ENCODE measurements at places on chromosomes 4 and X.

GRCh38 chrX:79081895-79082512, 62.5 kb upstream of the GPR174 start:
- DNase-seq, result peak; percentile 65

- DNase-seq, result no peak
These were observed 267.2 kb downstream of the MAPK10 start for GRCh38 chr4:86092684-86093083.

DNA sequence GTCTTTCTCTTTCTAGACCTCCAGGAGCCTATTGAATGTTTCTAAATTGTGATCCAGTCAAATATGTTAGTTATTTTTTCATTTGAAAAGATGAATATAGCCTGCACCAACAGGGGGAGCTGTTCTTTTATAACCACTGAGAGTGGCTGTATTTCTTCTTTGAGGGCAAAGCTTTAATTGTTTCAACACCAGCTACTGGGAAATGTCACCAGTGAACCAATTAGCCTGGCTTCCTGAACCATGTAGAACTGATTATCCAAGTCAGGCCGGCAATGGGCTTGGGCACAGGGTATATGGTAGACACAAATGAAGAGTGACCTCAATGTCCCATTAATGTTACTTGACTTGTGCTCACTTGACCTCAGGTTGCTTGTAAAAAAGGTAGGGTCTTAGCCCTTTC, 4.8 kb upstream of the DAPP1 start:
- no peak for DNase-seq

DNA sequence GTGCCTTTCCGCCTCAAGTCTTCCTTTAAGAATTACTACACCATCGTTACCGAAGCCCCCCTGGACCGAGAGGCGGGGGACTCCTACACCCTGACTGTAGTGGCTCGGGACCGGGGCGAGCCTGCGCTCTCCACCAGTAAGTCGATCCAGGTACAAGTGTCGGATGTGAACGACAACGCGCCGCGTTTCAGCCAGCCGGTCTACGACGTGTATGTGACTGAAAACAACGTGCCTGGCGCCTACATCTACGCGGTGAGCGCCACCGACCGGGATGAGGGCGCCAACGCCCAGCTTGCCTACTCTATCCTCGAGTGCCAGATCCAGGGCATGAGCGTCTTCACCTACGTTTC, 2.2 kb downstream of the PCDH10 start:
- DNase-seq, result peak; percentile 76

DNA sequence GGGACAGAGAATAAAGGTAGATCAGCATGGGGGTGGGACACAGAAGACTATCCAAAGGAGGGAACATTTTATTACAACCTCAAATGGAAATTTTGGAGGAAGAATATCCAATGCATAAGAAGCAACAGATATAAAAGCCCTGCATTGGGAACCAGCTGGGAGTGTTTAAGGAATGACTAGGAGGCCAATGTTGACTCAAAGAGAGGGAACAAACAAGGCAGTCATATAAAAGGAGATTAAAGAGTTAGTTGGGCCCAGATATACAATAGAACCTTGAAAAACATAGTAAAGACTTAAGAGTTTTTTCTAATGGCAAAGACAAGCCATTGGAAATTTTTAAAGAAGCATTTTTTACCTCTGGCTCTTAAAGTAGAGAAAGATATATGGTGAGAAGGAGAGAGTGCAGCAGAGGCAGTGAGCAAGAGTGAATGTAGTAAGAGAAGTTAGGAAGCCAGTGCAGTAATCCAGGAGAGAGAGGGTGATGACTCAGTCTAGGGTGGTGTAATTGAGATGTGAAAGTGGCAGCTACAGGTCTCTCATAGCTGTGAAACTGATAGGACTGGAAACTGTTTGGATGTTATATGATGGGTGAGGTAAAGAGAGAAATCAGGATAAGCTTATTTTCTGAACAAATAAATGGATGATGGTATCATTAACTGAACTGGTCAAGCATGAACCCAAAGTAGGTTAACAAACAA, 182.2 kb upstream of the ATOH1 start:
- no peak for DNase-seq

- no peak for DNase-seq
These were observed 902.8 kb upstream of the NDST4 start for GRCh38 chr4:116016201-116016600.

DNA sequence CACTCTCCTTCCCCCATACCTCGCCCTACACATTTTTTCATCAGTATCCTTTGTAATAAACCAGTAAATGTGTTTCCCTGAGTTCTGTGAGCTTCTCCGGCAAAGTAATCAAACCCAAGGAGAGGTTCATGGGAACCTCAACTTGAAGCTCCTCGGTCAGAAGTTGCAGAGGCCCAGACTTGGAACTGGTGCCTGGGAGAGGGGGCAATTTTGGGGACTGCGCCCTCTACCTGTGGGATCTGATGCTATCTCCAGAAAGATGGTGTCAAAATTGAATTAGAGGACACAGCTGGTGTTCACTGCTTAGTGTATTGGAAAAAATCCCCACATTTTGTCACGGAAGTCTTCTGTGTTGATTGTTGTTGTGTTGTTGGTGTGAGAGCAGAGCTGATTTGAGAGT, 70.6 kb downstream of the ATP11C start:
- no peak for DNase-seq

DNA sequence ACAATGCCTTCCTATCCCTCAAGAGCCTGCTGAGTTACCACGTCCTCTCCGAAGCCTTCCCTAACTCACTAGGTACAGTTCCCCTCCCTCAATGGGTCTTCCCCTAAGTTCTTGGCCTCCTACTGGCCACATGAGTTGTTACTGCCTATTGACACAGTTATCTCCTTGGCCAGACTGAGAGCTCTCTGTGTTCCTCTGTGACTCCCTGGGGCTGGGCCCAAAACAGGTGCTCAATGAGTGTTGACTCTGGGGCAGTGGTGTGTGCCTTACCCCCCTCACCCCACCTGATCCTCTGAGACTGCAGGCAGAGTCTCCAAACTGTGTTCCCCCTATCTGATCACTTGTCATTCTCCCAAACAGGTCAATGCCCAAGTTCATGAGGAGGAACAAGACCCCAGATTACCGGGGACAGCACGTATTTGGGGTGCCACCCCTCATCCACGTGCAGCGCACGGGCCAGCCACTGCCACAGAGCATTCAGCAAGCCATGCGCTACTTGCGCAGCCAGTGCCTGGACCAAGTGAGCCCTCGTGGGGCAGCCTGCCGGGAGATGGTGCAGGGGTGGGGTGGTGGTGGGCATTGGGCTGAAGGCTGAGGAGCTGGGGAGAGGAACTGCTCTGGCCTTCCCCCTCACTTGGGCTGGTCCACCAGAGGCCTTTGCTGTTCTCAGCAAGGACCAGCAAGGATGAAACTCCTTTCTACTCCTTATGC, 72.6 kb downstream of the STARD8 start:
- DNase-seq, result no peak

DNA sequence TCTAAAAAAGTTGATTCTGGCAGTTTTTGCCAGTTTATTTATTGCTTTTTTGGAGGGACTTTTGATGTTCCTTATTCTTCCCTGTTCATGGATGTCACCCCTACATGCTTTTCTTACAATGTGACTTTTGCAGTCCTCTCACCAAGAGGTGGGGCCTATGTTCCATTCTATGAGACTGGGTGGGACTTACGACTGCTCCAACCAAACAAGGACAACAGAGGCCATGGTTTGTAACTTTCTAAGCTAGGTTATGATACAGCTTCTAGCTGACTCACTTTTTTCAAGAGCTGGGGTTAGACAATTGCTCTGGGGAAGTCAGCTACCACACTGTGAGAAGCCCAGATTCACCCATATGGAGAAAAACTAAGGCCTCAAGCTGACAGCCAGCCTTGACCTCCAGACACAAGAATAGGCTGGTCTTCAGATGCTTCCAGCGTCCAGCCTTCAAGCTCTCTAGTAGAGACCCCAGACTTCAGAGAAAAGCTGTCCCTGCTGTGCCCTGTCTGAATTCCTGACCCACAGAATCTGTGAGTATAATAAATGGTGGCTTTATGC, 39.5 kb downstream of the ENOPH1 start:
- DNase-seq, result peak; percentile 22

GRCh38 chr4:56080384-56080783, 131.6 kb downstream of the CEP135 start:
- DNase-seq, result no peak

- DNase-seq, result peak; percentile 59
These were observed 11.0 kb downstream of the BCOR start for GRCh38 chrX:40086569-40087335.

DNA sequence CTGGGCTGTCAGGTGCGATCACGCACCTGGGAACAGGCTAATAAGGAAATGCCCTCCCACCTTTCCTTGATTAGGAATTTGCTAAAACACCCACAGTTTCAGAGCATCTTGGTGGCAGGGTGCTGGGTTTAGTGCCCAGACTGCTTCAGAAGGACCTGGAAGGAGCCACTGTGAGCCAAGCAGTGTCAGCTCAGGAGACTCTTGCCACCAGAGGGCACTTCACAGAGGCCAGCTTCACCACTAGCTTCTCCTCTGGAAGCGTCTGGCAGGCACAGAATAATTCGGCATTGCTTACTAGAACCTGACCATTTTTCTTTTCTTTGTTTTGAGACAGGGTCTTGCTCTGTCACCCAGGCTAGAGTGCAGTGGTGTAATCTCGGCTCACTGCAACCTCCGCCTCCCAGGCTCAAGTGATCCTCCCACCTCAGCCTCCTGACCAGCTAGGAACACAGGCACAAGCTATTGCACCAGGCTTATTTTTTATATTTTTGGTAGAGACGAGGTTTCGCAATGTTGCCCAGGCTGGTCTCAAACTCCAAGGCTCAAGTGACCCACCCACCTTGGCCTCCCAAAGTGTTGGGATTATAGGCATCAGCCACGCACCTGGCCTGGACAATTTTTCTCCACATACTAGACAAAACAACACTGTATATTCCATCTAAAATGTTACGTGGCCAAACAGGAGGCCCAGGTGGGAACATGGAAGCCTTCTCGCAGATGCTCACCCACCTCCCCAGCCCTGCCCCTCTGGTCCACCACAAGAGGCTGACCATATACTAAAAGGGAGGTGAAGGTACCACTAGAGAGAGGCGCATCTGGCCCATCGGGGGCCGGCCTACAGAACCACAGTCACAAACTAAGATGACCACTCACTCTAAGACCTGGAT, 14.1 kb downstream of the NOP14 start:
- no peak for DNase-seq

GRCh38 chrX:68848189-68848940, 19.5 kb downstream of the EFNB1 start:
- DNase-seq, result no peak

DNA sequence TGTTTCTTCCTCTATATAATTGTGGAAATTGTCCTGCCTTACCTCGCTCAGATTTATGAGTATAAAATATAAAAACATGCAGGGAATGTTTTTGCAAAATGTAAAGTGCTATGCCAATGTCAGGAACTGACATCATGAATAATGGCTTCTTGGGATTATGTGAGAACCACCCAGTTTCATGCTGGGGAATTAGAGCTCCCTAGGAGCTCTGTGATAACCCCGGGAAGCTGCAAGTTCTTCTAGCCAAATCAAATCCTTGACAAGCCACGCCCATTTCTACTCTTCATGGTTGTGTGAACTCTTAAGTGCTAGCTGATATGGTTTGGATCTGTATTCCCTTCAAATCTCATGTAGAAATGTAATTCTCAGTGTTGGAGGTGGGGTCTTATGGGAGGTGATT, 85.9 kb upstream of the PAK3 start:
- DNase-seq, result no peak

- DNase-seq, result no peak
These were observed 68.1 kb downstream of the APBB2 start for GRCh38 chr4:41146196-41146595.

DNA sequence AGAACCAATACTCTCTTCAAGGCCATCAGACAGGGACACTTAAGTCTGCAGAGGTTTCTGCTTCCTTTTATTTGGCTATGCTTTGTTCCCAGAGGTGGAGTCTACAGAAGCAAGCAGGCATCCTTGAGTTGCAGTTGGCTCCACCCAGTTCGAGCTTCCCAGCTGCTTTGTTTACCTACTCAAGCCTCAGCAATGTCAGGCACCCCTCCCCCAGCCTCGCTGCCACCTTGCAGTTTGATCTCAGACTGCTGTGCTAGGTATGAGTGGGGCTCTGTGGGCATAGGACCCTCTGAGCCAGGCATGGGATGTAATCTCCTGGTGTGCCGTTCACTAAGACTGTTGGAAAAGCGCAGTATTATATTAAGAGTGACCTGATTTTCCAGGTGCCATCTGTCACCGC, 12.6 kb upstream of the UGT2B15 start:
- no peak for DNase-seq

DNA sequence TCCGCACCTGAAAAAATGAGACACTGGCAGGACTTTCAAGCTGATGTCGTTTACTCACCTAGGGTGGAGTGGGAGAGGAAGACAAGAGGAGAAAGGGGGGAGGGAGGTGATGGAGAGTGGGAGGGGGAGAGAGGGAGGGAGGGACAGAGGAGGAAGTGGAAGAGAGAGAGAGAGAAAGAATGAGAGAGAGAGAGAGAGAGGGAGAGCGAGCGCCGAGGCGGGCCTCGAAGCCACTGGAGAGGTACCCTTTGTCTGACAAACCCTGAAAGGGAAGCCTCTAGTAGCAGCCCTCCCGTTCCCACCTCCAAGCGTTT, 296 bp upstream of the ADGRL3 start:
- DNase-seq, result no peak

- DNase-seq, result no peak
These were observed 570 bp upstream of the RNF128 start for GRCh38 chrX:106725931-106726330.

DNA sequence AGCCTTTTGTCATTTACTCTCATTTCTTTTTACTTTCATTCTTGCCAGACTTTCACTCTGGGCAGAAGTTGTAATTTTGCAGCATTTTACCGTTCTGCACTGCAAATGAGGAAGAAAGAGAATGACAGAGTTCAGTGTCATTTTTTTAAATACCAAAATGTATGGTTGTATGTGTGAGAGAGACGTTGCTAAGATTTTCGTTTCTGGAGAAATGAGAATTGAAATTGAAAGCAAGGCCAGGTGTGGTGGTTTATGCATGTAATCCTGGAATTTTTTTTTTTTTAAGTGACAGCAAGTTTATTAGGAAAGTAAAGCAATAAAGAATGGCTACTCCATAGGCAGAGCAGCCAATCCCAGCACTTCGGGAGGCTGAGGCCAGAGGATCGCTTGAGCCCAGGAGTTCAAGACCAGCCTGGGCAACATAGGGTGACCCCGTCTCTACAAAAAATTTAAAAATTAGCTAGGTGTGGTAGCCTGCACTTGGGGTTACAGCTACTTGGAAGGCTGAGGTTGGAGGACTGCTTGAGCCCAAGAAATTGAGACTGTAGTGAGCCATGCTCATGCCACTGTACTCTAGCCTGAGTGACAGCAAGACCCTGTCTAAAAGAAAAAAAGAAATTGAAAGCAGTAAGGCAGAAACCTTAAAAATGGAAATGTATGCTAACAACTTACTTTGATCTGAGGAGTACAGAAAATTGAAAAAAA, 12.9 kb downstream of the DCK start:
- no peak for DNase-seq

DNA sequence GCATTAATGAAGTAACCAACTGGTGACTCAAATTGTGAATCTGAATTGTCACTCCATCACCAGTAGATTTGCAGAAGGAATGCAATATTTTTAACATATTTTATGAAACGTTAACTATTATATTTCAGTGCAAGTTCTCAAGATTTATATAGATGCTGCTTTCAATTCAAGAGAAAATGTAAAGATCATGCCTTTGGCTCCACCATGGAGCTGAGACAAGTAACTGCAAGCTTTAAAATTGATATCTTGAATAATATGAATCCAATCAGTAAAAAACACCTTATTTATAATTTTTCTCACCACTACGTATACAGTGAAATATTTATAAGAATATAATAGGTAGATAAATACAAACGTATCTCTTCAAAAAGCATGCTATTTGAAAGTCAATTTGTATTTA, 27.8 kb upstream of the GALNTL6 start:
- peak; percentile 18 for DNase-seq

- DNase-seq, result no peak
These were observed 341.2 kb downstream of the TECRL start for GRCh38 chr4:64068096-64068495.
